ENCODE measurements at places on chromosomes 1 and 21. TPM values are rescaled to one million over a fixed set of nuclear protein-coding genes. Genes with fewer than 3 reads are reported as not detected.

Gene UBAP2L
- 75.9 TPM for total RNA-seq

Gene EVI5
- total RNA-seq = 29.7 TPM

Gene PLA2G2E
- not detected for total RNA-seq

Gene TNFRSF9
- not detected for total RNA-seq

Gene INAVA
- 42.2 TPM for total RNA-seq

Gene REG4
- not detected for total RNA-seq

DNA sequence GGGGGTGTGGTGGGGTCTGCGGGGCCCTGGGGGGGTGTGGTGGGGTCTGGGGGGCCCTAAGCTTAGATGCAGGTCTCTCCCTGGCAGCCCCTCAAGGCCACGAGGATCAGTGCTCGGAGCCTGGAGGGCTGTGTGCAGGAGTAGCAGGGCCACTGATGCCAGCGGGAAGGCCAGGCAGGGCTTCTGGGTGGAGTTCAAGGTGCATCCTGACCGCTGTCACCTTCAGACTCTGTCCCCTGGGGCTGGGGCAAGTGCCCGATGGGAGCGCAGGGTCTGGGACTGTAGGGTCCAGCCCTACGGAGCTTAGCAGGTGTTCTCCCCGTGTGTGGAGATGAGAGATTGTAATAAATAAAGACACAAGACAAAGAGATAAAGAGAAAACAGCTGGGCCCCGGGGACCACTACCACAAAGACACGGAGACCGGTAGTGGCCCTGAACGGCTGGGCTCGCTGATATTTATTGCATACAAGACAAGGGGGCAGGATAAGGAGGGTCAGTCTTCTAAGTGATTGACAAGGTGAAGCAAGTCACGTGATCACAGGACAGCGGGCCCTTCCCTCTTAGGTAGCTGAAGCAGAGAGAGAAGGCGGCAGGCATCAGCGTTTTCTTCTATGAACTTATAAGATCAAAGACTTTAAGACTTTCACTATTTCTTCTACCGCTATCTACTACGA, 8.7 kb downstream of the RNF223 start:
- DNase-seq = no peak

- DNase-seq = no peak
These were observed at the start of gene OSCP1 for GRCh38 chr1:36450270-36450918. OSCP1 (minus strand) TSS chr1:36450451; CDS start chr1:36450369, 82 bp downstream.

DNA sequence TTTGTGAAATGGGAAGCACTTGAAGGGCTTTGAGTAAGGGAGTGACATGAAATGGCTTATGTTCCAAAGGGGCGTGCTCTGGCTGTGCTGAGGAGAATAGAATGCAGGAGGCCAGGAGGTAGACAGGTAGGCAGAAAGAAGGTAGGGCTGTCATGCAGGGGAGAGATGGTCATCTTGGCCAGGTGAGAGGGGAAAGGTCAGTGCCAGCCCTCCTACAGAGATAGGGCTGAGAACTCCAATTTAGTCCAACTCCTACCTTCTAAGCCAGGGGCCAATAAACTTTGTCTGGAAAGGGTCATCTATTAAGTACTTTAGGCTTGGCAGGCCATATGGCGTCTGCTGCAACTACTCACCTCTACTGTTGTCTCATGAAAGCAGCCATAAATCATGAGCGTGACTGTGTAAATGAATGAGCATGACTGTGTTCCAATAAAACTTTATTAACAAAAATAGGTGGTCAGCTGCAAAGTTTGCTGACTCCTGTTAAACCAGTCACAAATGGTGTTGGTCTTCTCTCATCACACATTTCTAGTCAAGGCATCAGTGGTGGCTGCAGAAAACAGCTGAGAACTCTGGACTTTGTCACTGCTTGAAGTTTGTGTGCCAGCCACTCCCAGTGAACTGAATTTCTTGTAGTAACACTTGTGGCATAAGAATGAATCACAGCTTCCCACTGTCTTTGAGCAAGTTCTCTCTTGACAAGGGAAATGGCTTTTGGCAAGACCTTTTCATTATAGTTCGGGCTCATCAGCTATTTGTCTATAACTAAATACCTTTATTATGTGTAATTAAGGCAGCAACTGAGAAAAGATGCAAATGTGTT, 32.0 kb upstream of the CD2 start:
- DNase-seq = no peak

DNA sequence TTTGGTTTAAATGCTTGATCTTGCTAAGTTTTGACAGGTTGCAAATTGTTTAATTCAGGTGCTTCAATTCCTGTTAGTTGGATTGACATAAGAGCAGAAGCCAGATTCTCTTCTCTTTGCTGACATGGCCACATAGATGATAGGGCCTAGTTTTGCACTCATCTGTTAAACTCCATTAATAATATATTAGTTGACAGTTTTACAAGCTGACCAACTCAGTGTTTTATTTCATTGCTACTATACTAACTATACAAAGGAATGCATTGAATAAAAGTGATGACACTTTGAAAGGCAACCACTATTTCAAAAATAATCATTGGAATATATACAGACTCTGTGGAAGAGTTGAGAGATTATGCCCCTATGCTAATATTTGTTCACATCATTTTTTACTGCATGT, 255.6 kb upstream of the DPYD start:
- DNase-seq = no peak

- no peak for DNase-seq
These were observed 142.1 kb downstream of the DPYD start for GRCh38 chr1:97778718-97779117.

DNA sequence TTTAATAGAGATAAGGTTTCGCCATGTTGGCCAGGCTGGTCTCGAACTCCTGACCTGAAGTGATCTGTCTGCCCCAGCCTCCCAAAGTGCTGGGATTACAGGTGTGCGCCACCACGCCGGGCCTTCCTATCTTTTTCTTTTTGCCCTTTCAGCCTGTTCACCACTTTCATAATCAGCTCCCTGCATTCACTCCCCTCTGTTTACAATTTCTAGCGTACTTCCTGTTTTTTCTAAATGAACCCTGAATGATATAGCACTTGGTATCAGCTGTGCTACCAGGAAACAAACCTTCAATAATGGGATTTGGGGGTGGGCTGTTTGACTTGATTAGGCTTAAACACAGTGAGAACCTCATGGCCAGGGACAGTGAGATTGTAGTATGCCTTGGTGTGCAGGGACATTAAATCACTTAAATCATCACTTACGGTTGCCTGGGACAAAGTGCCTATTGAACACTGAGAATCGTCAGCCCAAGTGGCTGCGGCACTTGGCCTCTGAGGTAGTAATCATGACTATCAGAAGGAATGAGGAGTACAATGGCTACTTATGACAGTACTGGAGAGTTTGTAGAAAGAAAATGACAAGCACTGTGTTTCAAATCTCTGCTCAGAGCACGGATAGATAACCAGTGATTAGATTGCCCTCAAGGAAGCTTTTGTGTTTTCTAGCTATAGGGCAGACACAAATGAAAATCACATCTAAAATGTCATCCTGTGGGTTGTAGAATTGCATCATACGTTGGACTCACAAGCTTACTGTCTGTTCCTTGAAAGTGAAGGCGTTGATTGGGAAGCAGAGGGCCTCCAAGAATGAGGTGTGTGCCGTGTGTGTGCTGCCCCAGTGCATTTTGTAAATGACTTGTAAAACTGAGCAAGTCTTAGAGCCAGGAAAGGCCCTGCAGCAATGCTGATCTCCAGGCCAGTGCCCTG, 661.8 kb downstream of the MATN1 start:
- no peak for DNase-seq

GRCh38 chr1:198639671-198640143, 867 bp downstream of the PTPRC start:
- no peak for DNase-seq

DNA sequence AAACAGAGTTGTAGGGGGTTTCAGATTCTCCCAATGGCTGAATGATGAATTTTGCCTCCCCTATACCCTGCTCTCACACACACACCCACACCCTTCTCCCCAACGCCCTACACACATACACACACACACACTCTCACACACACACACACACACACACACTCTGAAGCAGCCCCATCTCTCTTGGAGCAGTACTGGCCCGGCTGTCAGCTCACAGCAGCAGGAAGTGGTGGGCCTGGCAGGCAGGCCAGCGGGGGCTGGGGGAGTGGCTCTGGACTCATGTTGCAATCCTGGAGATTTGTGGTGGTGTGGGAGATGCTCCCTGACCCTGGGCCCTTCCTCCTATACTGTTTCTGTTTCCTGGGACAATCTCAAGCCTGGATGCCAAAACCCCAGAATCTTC, 2.2 kb downstream of the IKBKE start:
- DNase-seq = no peak

DNA sequence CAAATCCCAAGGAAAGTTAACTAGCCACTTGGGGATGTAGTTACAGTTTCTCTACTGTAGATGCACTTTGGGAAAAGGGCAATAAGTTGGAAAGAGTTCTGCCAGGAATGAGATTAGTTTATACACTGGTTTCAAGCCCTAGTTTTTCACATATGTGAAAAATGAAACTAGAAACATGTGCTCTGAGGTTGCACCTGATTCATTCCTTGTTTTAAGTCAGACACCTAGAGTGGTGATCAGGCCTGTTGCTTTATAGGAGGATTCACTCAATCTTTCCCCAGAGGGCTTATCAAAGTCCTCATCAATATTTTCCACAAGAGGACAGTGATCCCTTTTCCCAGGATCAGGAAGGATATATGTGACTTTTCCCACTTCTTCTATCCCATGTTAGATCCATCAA, 515.9 kb upstream of the PKN2 start:
- no peak for DNase-seq

- DNase-seq = no peak
These were observed 58.6 kb downstream of the PBX1 start for GRCh38 chr1:164617377-164618201.

DNA sequence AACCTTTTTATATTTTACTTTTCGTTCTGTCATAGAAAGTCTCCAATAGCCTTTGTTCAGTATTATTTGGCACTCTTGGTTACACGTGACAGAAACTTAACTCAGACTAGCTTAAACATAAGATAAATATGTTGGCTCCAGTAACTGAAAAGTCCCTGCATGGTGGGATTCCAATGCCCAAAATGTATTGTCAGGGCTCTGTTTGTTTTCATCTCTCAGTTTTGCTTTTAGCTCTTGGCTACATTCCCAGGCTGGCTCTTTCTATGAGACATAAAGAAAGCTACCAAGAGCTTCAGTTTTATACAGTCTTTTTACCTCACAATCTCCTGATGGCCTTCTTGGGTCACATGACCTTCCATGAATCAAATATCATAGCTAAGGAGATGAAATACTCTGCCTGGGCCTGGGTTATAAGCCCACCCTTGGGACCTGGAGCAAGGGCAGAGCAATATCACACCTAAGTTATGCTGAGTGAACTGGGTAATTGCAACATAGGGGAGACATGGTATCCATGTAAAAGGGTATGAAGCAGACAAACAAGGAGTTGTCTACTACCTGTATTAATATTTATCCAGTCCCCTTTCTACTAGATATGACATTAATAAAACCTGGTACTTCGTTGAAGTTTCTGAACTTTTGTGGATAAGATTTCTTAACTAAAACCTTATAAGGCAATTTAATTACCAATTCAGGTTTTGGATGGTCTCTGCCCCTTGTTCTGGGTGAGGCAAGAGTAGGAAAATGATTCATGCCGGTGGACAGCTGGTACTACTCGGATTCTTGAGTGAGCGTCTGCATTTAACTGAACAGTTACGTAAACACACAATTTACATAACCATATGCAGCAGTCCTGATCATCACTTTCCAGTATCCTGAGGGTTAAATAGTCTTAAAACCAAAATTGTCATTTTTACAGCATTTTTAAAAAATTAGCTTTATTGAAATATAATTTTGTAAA, 442.3 kb downstream of the GPATCH2 start:
- DNase-seq = no peak

- no peak for DNase-seq
These were observed 687 bp downstream of the TGFBR3 start for GRCh38 chr1:91885213-91885715.

GRCh38 chr1:222547260-222547614, 667 bp downstream of the HHIPL2 start:
- no peak for DNase-seq

- no peak for DNase-seq
These were observed 971 bp downstream of the CAPZB start for GRCh38 chr1:19484338-19484797.

DNA sequence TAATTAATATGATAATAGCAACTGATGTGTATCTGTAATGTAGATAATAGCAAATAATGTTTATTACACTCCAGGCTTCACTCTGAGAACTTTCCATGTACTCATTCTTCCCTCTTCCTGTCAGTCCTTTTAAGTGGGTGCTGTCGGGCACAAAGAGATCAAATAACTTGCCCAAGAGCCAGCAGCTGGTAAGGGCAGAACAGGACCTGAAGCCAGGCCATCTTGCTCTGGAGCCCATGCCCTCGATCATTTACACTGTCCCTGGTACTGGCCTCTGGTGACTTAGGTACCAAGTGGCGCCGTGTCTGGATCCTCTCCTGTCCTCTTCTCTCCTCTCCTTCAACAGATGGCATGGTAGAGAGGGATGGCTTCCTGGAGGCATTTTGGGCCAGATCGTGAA, 97.2 kb downstream of the VPS13D start:
- no peak for DNase-seq

- DNase-seq = no peak
These were observed 125.2 kb upstream of the KCNJ6 start for GRCh38 chr21:38041493-38041892.

DNA sequence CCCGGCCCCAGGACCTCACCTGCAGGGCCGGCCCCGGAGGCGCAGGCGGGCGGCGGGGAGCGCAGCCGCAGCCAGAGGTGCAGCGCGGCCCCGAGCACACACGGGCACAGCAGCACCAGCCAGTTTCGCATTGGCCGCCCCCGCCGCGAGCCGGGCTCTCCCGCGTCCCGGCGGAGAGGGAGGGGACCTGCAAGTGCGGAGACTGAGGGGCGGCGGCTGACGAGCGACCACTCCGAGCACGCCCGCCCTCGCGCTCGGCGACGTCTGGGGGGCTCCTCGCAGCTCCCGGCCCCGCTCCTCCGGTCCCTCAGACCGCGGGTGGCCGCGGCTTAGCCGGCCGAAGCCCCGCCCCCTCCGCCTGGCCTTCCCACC, at the start of gene B3GALNT2:
Gene B3GALNT2 (minus strand): TSS at position 331 of the 372 bp plus-strand sequence. CDS start 200 bp downstream, at position 131.
- DNase-seq = no peak

- no peak for DNase-seq
These were observed 19.0 kb upstream of the VCAM1 start for GRCh38 chr1:100700586-100700985.

DNA sequence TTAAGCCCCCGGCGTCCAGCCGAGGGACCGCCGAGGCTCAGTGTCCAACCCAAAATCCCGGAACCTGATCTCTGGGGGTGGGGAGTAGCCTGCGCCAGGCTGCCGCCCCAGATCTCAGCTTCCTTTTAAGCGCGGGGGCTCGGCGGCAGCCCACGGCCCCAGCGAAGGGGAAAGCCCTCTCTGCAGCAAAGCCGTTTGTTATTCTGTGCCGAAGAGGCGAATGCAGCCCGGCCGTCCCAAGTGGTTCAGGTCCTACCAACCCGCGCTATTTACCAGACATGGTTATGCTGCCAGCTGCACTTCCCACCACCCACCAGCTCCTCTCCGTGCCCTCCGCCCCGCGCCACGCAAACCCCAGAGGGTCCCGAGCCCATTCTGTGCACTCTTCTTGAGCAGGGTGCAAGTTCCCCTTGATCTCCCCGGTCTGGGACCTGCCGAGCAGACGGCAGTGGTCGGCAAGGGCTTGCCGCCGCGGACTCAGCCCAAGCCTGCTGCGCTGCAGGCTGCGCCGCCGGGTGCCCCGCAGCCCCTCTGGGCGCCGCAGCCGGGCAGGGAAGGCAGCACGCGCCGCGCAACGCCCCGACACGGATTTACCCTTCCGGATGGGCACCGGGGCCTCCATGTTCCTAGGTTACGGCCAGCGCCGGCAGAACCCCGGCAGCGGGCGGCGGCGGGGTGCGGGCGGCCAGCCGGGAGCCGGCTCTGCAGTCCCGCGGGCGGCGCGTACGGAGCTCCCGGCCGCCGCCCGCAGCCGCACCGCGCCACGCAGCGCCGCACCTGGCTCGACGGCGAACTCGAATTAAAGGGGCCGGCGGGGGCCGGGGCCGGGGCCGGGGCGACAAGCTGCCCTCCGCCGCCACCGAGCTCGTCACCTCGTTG, 738 bp upstream of the KCNA2 start:
- DNase-seq = no peak

Data from vagina (tissue), 2 donors.